Tibial artery (tissue), 4 donors: ENCODE measurements at places on chromosomes 13 and 19.
A peak's percentile ranks its signal among the peaks of the same experiment; 100 is the strongest.

GRCh38 chr19:31346184-31347059 lies 2.8 kb downstream of the TSHZ3 start:
- DNase-seq, result no peak

- DNase-seq, result no peak
Measured at GRCh38 chr13:22243469-22244163, 572.7 kb downstream of the FGF9 start.

DNA sequence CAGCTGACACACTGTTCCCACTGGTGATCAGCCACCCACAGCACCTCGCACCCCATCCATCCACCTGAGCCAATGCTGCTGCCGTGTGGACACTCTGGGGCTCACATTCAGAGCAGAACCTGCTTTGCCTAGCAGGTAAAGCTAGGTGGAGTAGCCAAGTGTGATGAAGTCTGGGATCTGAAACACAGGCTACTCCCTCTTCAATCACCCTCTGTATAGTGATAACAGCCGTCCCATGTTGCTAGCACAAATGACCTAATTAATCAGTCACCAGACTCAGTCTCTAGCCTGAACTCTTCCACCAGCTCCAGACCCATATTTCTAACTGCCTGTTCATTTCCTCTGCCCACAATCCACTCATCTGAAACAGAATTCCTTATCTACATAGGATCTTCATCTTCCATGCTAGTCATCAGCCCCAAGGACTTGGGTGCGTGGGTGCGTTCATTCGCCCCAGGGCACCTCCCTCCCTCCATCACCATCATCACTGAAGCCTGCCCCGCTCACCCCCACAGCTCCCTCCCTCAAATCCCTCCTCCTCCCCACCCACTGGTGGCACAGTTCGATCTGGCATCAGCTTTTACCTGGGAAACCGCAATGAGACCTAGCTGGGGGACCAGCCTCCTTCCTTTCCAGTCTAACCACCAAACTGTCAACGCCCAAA lies 19.8 kb downstream of the STK24 start:
- DNase-seq, result no peak

DNA sequence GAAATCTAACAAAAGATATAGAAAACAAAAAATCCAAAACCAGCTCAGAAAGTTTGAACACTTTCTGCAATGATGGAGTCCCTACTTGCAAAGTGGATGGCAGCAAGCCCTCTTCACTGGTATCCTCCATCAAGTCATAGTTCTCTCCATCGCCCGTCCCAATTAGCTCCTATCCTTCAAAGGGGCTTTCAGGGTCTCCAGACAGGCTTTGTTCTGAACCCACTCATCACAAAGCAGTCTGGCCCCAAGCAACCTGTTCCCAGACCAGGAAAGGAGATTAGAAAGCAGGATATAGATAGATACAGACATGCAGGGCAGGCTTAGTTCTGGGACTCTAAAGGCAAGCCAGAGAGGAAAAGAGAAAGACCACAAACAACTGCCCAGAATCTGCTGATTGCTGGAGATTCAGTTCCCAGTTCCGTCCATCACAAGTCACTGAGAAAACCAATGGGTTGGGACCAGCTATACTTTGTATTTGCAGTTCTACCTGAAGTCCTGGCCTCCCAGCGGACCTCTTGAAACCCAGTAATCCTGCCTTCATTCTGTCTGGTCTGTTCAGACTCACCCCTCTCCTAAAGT lies 47.2 kb upstream of the EPHX3 start:
- DNase-seq, result no peak

DNA sequence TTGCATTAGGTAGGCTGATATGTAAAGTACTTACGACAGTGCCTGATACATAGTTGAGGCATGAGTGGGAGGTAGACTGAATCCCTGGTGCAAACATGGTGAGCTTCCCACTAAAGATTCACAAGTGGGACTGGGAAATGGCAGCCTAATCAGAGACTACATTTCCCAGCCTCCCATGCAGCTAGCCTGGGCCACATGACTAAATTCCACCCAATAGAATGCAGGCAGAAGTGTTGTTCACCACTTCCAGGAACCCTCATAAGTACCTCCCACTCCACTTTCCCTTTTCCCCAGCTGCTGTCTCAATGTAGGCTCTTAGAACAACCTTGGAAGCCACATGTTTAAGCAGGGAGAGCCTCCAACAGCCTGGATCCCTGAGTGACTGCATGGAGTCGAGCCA lies 104.9 kb downstream of the CACNA1A start:
- no peak for DNase-seq

GRCh38 chr19:33508941-33509614 lies 12.5 kb downstream of the PEPD start:
- no peak for DNase-seq

- DNase-seq, result peak; percentile 82
Measured at GRCh38 chr19:49809160-49809940, 3.7 kb downstream of the FUZ start.

- DNase-seq, result no peak
Measured at GRCh38 chr19:47377801-47378200, 28.7 kb downstream of the DHX34 start.

- DNase-seq, result no peak
Measured at GRCh38 chr19:39111593-39112199, 13.9 kb upstream of the PAK4 start.

GRCh38 chr13:91450913-91451312 lies 52.5 kb downstream of the GPC5 start:
- DNase-seq, result no peak

- DNase-seq, result peak; percentile 96
Measured at GRCh38 chr19:41308450-41309179, 1.4 kb upstream of the CCDC97 start.

GRCh38 chr13:100547791-100548201 lies 40.8 kb downstream of the GGACT start:
- peak; percentile 68 for DNase-seq

DNA sequence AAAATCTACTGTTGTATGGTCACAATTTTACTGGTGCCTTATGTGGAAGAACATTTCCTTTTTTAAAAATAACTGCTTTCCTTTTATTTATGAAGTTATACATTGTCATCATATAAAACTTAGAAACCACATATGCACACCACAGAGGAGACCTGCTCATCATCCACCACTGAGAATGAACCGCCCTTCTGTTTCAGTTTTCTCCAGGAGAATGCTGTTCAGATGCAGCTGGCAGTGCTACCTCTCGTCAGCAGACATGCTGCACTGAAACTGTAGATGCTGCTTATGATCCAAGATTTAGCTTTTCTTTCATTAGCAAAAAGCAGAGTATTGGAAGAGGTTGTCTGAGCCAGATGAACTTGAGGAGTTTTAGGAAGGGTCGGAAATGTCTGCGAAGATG lies 10.1 kb downstream of the SLC25A15 start:
- DNase-seq, result no peak

- no peak for DNase-seq
Measured at GRCh38 chr19:53311897-53312296, 21.7 kb upstream of the ZNF845 start.

DNA sequence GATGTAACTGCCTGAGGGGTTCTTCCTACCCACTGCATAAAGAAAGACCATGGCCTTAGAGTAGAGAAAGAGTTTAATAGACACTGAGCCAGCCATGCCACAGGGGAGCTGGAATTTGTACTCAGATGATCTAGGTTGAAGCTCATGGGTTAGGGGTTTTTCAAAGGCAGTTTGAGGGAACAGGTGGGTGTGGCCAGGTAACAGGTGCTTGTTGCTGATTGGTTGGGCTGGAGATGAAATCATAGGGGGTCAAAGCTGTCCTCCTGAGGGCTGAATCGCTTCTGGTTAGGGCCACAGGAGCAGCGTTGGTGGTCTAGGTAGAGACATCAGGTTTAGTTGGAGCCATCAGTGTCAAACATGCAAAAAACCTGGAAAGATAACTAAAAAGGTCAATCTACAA lies 59.2 kb upstream of the CSNK1A1L start:
- DNase-seq, result no peak

GRCh38 chr13:33525763-33526162 lies 240.2 kb upstream of the STARD13 start:
- no peak for DNase-seq

- DNase-seq, result no peak
Measured at GRCh38 chr19:16829822-16830289, 658 bp downstream of the SIN3B start.

DNA sequence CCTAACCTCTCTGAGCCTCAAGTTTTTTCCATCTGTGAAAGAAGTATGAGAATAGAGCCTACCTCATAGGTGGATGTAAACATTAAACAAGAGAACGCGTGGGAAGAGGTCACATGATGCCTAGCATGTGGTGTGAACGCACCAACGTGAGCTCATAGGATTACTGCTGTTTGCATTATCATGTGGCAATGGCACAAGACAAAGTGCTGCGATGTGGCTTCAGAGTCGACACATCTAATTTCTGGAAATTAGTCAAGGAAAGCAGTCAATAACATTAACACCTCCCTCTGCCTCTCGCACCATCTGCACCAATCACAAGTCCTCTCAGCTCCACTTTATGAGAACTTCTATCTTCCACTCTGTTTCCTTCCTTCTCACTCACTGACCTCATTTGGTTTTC lies 489.7 kb downstream of the COG6 start:
- no peak for DNase-seq

DNA sequence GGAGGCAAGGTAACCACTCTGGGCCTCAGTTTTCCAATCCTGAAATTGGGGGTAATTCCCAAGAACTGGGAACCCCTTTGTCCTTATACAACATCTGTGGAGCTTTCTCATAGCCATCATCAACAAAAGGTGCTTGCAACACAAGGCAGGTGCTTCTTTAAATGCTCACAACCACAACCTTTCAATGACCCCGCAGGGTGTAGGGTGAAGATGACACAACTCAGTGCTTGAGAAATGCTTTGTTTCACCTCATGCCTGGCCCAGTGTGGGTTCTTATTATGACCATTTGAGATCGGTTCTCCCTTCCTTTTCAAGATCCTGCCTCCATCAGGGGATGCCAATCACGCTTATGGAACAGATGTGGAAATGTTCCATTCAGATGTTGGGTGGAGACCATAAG lies 8.4 kb downstream of the WIZ start:
- no peak for DNase-seq

DNA sequence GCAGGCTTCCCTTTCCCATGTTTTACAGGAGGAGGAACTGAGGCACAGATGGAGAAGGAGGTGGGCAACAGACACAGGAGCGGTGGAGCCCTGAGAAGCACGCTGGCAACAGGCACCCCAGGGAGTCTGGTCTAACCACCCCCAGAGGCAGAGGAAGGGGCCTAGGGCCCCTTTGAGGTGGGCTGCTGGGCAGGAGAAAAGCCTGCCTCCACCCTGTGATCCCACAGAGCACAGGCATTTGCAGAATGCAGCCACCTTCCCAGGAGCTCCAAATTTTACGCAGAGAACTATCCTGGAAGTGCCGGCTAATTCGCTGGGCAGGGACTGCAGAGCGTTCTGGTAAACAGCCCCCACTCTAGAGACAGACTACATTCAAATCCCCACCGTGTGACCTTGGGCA lies 30.4 kb downstream of the RAB20 start:
- no peak for DNase-seq

DNA sequence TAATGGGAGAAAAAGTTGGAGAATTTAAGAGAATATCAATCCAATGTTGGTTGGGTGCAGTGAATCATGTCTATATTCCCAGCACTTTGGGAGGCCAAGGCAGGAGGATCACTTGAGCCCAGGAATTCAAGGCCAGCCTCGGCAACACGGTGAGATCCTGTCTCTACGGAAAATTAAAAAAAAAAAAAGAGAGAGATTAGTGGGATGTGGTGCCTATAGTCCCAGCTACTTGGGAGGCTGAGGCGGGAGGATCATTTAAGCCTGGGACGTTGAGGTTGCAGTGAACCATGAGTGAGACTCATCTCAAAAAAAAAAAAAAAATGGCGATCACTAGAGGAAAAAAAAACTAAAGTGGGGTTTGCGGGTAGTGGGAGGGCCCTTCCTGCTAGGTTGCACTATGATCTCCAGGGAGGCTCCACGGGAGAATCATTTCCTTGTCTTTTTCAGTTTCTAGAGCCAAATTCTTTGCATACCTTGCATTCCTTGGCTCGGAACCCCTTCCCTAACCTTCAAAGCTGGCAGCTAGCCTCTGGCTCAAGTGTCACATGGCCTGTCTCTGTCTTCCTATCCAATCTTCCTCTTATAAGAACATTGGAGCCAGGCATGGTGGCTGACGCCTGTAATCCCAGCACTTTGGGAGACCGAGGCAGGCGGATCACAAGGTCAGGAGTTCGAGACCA lies 5.8 kb upstream of the ERCC2 start:
- DNase-seq, result peak; percentile 37

DNA sequence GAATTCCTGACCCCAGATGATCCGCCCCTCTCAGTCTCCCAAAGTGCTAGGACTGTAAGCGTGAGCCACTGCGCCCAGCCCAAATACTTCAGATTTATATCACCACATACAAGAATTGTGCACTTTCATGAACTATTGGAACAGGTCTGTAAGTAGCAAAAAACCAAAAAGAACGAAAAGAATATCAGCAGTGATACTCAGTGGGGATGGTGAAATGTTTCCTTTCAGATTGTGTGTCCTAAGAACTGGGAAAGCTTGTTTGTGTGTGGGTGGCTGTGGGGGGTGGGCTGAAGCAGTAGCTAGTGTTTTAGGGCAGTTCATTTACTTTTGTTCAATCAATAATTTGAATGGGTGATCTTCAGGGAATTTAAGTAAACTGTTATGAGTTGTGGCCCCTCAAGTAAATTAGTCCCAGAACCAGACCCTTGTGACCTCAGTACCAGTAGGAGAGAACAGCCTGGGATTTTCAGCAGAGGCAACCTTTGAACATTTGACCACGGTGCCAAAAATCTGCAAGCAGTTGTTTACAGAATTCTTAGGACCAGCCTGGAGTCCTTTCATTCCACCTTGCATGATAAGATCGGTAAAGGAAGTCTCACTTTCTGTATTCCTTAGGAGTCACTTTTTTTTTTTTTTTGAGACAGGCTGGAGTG lies 106.6 kb downstream of the LRCH1 start:
- DNase-seq, result no peak

- no peak for DNase-seq
Measured at GRCh38 chr13:61463024-61463423, 47.4 kb upstream of the PCDH20 start.

- no peak for DNase-seq
Measured at GRCh38 chr19:18306888-18307260, 16.0 kb downstream of the LSM4 start.

GRCh38 chr19:49340069-49340864 lies 5.1 kb downstream of the CD37 start:
- peak; percentile 97 for DNase-seq

GRCh38 chr13:18952225-18953016 lies 229.2 kb downstream of the TUBA3C start:
- no peak for DNase-seq

GRCh38 chr13:77377016-77377415 lies 50.1 kb upstream of the MYCBP2 start:
- no peak for DNase-seq

GRCh38 chr13:95536632-95537241 lies 15.8 kb upstream of the CLDN10 start:
- DNase-seq, result no peak

- DNase-seq, result no peak
Measured at GRCh38 chr19:3283886-3284657, 59.6 kb downstream of the CELF5 start.

DNA sequence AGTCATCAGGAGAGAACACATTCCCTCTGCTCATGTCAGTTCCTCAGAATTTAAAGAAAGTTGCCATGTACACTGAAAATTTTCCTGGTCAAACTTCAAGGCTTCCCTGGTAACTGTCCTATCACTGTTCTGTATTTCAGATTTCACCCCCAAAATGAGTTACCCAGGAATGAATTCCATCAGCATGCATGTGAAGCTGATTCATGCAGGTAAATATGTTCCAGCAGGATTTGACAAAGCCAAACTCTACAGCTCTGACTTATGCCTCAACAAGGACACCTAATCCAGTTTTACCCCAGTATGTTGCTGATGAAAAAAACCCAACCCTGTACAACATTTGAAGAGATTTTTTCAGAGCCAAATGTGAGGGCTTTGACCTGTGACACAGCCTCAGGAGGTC lies 21.5 kb downstream of the LIG4 start:
- no peak for DNase-seq
